ENCODE measurements at places on chromosomes 12 and 14.

DNA sequence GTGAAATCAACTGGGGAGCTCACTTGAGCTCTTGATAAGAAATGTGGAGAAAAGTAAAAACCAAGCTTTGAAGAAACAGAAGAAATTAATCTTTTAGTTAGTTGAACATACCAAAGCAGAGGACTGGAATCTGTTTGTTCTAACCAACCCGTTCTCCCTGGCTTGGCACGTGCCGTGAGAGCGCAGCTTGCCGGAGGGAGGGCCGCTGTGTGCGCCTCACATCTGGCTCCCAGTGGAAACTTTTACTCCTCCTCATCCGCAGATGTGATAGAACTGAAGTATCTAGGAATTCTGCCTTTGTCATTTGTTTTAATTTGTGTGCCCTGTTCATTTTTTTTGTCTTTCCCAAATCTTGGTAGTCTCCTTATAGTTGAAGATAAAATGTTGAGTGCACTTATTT, 64.9 kb downstream of the DDX51 start:
- H3K27me3 ChIP-seq: no peaks in the 10 kb centered on the region
- no peak for DNase-seq
- H3K4me1 ChIP-seq: no peaks in the 10 kb centered on the region

GRCh38 chr12:65634626-65635331, 189.5 kb upstream of the HMGA2 start:
- no peaks in the 10 kb centered on the region for H3K4me1 ChIP-seq
- H3K27ac ChIP-seq: no peak overlapping the region
- H3K36me3 ChIP-seq: no peaks in the 10 kb centered on the region
- DNase-seq: no peak
- no peak overlapping the region for H3K4me3 ChIP-seq

DNA sequence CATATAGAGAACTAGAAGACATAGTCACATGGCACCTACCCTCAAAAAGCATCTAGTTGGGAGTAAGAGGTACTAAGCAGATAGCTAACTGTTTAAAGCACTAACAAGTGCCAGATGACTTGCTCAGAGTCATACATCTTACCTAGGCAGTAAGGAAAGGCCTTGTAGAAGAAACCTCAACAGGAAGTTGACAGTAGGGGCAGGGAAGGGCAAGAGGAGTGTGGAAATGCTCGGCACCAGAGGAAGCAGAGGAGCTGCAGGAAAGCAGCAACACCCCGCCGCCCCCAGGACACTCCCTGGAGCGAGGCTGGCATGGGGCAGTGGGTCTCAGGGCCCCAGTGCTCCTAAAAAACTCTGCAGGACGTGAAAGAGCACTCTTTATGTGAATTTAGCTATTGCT, 92.9 kb downstream of the PPP2R5C start:
- no peak overlapping the region for H3K4me3 ChIP-seq
- no peaks in the 10 kb centered on the region for H3K27me3 ChIP-seq
- H3K4me1 ChIP-seq: peaks cover 7% of the 10 kb centered on the region
- H3K36me3 ChIP-seq: no peaks in the 10 kb centered on the region

- H3K4me3 ChIP-seq: peak overlapping the region; percentile 93
- DNase-seq: no peak
- peaks cover 14% of the 10 kb centered on the region for H3K4me1 ChIP-seq
These were observed 2.6 kb downstream of the TESC start for GRCh38 chr12:117096501-117097042.

DNA sequence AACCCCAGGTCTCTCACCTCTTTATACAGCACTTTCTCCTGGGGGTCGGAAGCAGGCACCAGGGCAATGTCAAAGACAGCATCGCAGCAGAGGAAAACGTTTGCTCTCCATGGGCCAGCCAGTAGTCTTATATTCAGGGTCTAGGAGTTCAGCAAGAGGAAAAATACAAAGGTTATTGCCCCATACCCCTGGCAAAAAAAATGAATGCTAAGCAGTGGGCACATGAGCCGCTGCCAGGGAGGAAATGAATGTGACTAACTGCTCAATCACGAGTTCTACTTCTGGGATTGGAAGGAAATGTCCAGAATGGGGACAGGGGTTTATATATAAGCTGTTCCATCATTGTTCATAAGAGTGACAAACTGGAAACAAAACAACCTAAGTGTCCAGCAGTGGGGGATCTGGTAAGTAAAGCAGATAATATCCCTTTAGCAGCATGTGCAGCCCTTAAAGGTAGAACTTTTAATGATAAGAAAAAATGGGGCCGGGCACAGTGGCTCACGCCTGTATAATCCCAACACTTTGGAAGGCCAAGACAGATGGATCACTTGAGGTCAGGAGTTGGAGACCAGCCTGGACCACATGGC, 53.8 kb downstream of the PHETA1 start:
- H3K4me3 ChIP-seq: no peak overlapping the region
- H3K27ac ChIP-seq: no peak overlapping the region
- H3K36me3 ChIP-seq: no peaks in the 10 kb centered on the region
- no peak for DNase-seq

DNA sequence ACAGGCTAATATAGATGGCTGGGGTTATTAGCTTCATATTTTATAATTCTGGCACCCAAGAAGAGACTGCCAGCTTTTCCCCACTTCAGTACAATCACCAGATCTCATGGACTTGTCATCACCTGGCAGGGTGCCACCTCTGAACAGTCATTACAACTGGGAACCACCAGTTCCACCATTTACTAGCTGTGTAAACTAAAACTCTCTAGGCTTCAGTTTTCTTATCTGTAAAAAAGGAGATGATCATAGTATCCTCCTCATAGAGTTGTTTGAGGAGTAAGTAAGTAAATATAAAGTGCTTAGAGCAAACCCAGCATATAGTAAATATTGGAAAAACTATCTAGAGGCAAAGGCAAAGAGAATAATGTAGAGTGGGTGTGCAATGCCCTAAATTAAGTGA, 19.3 kb downstream of the CPNE8 start:
- no peak for DNase-seq
- H3K4me3 ChIP-seq: no peak overlapping the region
- no peak overlapping the region for H3K27ac ChIP-seq
- H3K36me3 ChIP-seq: no peaks in the 10 kb centered on the region
- H3K27me3 ChIP-seq: no peaks in the 10 kb centered on the region

- no peaks in the 10 kb centered on the region for H3K27me3 ChIP-seq
- peak overlapping the region; percentile 87 for H3K27ac ChIP-seq
- H3K36me3 ChIP-seq: no peaks in the 10 kb centered on the region
- H3K4me1 ChIP-seq: peaks cover 53% of the 10 kb centered on the region
- no peak for DNase-seq
These were observed 57.6 kb downstream of the NCOR2 start for GRCh38 chr12:124509676-124510300.

DNA sequence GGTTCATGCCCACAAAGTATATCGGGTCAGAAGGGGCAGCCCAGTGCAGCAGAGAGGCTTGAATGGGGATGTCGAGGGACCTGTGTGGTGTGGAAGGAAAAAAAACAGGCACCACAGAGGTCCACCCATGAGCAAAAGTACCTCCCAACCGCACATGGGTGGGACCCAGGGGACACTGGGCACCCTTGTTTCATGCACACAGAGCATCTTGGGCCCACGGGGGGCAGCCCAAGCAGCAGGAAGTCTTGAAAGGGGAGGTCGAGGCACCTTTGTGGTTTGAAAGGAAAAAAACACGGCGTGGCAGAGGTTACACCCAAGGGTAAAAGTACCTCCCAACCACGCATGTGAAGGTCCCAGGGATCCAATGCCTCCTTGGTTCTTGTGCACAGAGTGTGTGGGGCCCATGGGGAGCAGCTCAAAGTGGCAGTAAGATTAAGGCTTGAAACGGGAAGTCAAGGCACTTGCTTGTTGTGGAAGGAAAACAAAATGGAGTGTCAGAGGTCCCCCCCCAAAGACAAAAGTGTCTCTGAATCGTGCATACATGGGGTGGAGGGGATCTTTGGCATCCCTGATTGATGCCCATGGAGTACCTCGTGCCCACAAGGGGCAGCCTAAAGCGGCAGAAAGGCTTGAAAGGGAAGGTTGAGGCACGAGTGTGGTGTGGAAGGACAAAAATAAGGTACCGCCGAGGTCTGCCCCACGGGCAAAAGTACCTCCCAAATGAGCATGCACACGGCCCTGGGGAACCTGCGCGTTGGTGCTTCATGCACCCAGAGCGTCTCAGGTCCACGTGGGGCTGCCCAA, 575.5 kb downstream of the ALG10 start:
- H3K27ac ChIP-seq: no peak overlapping the region
- H3K4me1 ChIP-seq: no peaks in the 10 kb centered on the region
- H3K4me3 ChIP-seq: no peak overlapping the region
- DNase-seq: no peak
- no peaks in the 10 kb centered on the region for H3K36me3 ChIP-seq

- no peak overlapping the region for H3K4me3 ChIP-seq
- H3K27me3 ChIP-seq: no peaks in the 10 kb centered on the region
These were observed 8.7 kb downstream of the CFAP251 start for GRCh38 chr12:121926874-121927706.

DNA sequence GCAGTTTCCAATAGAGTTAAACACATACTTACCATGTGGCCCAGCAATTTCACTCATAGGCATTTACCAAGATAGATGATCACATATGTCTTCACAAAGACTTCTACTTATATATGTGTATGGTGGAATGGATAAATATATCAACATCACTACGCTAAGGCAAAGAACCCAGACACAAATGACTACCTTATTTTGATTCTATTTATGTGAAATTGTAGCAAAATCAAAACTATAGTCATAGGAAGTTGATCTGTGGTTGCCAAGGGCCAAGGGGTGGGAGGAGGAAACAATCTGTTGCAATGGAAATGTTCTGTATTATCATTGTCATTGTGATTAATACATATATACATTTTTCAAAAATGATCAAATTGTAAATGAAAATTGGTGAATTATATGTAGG, 47.7 kb upstream of the ANP32D start:
- no peaks in the 10 kb centered on the region for H3K27me3 ChIP-seq
- H3K27ac ChIP-seq: no peak overlapping the region
- no peaks in the 10 kb centered on the region for H3K36me3 ChIP-seq

DNA sequence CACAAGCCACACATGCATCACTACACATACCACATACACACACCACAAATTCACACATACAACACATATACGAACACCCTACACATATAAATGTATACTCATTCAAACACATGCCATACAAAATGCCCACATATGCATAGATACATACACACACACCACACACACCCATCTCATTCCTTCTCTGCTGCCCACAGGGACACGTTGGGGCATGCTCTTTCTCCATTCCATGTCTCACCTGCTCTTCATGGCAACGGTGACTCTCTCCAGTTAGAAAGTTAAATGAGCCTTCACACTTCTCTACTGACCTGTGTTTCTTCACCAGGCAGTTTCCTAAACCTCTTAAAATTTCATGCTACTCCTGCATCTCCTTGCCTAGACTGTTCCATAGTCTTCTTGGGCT, 1194.8 kb downstream of the BCL11B start:
- no peaks in the 10 kb centered on the region for H3K4me1 ChIP-seq
- no peak overlapping the region for H3K27ac ChIP-seq
- H3K36me3 ChIP-seq: no peaks in the 10 kb centered on the region
- no peak overlapping the region for H3K4me3 ChIP-seq

DNA sequence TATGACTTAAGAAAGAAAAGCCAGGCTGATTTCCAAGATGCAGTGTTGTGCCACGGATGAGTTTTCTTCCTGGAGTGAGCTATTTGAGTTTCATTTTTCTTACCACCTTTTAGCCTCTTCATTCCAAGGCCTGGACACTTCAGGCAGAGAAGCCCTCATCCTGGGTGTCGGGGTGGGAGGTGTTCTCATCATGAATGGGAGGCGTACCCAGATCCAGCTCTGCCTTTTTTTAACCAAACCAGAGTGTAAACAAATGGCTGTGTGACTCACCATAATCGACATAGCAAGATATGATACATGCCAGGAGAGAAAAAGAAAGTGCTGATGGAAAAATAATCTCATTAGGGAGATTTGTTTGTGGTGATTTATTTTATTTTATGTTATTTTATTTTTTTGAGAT, 79.9 kb downstream of the ARF6 start:
- H3K36me3 ChIP-seq: no peaks in the 10 kb centered on the region
- peaks cover 50% of the 10 kb centered on the region for H3K4me1 ChIP-seq
- no peak overlapping the region for H3K4me3 ChIP-seq
- no peak overlapping the region for H3K27ac ChIP-seq

- no peak for DNase-seq
- no peaks in the 10 kb centered on the region for H3K4me1 ChIP-seq
- no peak overlapping the region for H3K27ac ChIP-seq
- H3K4me3 ChIP-seq: no peak overlapping the region
These were observed 407.3 kb downstream of the SOX5 start for GRCh38 chr12:23542187-23542586.

DNA sequence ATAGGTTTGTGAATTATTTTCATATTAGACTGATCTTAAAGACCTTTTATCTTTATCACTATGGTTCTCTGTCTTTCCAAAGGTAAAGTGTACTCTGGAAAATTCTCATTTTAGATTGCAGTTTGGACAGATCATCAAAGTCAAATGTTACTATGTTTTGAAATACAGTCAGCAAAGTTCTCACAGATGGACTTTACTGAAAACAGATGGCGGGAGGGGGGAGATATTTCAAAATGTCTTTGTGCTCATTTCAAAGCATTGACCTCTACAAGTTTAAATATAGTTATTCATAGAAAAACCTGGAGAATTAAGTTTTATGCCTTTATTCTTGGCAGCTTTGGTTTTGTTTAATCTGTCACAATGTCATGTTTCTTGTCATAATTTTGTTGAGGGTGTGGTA, 51.8 kb upstream of the LRTM2 start:
- H3K4me3 ChIP-seq: no peak overlapping the region
- no peaks in the 10 kb centered on the region for H3K4me1 ChIP-seq
- peaks cover 17% of the 10 kb centered on the region for H3K36me3 ChIP-seq
- no peak for DNase-seq
- no peaks in the 10 kb centered on the region for H3K27me3 ChIP-seq

DNA sequence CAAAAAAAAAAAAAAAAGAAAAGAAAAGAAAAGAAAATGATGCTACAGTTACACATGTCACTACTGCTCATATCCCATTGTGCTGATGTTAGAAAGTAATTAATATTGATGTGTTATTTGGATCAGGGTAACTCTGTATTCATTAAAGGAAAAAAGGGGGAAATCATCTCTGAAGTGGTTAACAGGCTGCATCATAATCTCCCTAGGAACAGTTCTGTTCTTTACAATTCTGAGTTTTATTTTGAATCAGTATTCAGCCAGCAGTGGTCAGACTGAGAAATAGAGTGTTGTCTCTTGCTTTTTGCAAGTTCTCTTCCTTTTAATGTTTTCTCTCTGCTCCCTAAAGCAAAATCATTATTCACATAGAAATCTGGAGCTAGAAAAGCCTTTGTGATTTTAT, 128.6 kb upstream of the CRY1 start:
- no peak overlapping the region for H3K4me3 ChIP-seq
- no peak for DNase-seq
- H3K27me3 ChIP-seq: peaks cover 23% of the 10 kb centered on the region

- peaks cover 19% of the 10 kb centered on the region for H3K4me1 ChIP-seq
- peak within 1 kb of the TSS; percentile 74 for H3K4me3 ChIP-seq
- peak within 1 kb of the TSS; percentile 21 for H3K27ac ChIP-seq
- H3K27me3 ChIP-seq: peaks cover 4% of the 10 kb centered on the region
- DNase-seq: peak; percentile 57
- no peaks in the 10 kb centered on the region for H3K36me3 ChIP-seq
These were observed at the start of gene SIX4 for GRCh38 chr14:60723907-60724618. Gene SIX4 (minus strand): TSS chr14:60724351. CDS start chr14:60724074, 277 bp downstream.

GRCh38 chr12:45121224-45121623, 70.3 kb upstream of the DBX2 start:
- DNase-seq: no peak
- no peaks in the 10 kb centered on the region for H3K36me3 ChIP-seq
- H3K4me1 ChIP-seq: no peaks in the 10 kb centered on the region
- H3K4me3 ChIP-seq: no peak overlapping the region
- no peaks in the 10 kb centered on the region for H3K27me3 ChIP-seq
